Muscle of leg (tissue), 16 donors: ENCODE measurements at places on chromosomes 2 and 18.

- DNase-seq: no peak
Measured at GRCh38 chr2:8563814-8564474, 117.9 kb upstream of the ID2 start.

GRCh38 chr2:5401115-5401657 is 291.0 kb upstream of the SOX11 start:
- DNase-seq: no peak

GRCh38 chr2:119208791-119209203 is 14.8 kb upstream of the STEAP3 start:
- DNase-seq: no peak

DNA sequence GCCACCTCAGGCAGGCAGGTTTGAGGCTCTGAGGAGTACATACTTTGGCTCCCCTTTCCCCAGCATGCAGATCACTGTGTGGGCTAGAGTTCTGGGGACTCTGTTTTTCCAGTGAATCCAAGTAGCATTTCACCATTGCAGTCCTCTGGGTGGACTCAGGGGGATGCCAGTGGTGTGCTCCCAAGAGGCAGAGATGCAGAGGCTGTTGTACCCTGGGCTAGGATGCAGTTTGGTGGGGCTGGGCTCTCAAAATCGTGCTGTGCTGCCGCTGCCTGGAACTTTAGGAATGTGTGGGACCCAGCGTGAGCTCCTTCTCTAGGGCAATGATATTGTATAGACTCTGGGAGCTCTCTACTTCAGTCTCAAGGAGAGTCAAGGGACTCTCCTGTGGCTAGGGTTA is 104.9 kb downstream of the MYO3B start:
- DNase-seq: no peak

GRCh38 chr2:191740759-191741158 is 62.8 kb downstream of the NABP1 start:
- DNase-seq: peak; percentile 46

DNA sequence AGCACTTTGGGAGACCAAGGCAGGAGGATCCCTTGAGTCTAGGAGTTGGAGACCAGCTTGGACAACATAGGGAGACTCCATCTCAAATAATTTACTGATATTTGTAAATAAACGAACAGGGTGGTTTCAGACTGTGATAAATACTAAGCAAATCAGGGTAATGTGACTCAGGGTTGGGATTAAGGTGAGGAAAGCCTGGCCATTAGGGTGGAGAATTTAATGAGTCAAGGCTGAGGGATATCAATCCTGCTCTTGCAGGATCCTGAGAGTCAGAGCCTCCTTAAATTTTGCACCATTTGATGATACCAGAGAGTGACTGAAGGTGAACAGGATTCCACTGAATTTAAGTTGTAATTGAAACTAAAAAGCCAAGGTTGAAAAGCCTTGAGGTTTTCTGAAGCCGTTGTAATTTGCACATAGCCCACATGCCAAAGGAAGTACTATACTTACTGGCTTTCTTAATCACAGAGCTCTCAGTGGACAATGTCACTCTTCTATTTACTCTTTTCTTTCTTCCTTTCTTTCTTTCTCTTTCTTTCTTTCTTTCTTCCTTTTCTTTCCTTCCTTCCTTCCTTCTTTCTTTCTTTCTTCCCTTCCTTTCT is 28.6 kb upstream of the AP1S3 start:
- no peak for DNase-seq

GRCh38 chr18:79819968-79820351 is 22.2 kb downstream of the KCNG2 start:
- peak; percentile 84 for DNase-seq

DNA sequence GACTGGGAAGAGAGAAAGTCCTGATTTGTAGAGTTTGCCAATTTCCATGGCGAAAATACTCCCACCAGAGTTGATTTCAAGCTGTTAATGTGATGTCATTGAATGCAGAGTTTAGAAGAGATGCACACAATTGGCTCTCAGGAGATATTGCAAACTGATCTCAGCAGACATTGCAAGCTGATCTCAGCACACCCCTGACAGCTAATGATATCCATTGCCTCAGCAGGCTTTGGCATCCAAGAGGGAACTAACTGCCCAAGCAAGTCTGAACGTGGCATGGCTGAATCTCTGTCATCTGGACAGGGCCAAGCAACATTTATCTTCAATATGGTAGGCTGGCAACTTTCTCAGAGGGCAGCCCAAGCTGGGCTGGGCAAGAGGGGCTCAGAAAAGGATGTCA is 78.4 kb upstream of the CYP1B1 start:
- DNase-seq: no peak

DNA sequence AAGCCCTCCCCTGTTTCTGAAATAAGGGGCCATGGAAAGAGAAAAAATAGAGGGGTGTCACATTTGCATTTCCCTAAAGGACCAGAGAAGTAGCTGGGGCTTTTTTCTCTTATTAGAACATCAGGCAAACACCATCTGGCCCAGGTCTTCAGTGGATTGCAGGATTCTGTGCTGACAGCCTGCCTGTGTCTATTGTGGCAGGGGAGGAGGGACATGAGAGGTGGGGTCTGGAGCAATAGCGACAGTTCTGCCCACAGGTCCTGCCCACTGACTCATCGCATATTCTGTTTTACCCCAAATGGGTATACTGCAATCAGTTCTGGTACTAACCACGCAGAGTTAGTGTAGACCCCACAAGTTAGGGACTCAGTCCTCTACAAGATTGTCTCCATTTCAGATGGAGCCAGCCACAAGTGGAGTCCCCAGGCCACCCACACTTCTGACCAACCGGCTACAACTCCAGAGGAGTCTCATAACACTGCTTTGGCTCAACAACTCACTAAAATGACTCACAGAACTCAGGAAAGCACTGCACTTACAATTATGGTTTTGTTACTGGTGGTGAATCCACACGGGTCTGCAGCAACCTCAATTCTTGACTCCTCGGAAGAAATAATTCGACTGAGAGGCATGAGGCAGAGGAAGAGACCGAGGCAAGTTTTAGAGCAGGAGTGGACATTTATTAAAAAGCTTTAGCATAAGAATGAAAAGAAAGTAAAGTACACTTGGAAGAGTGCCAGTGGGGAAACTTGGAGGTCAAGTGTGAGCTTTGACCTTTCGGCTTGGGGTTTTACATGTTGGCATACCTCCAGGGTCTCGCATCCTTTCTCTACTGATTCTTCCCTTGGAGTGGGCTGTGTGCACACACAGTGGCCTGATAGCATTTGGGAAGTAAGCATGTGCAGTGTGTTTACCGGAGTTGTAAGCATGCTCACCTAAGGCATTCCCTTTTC is 146.4 kb upstream of the SPATS2L start:
- no peak for DNase-seq

GRCh38 chr2:26484579-26484978 is 6.7 kb upstream of the OTOF start:
- DNase-seq: peak; percentile 25

GRCh38 chr2:8882094-8882493 is 44.7 kb upstream of the KIDINS220 start:
- no peak for DNase-seq

- DNase-seq: no peak
Measured at GRCh38 chr18:78293940-78294541, 685.6 kb upstream of the SALL3 start.

DNA sequence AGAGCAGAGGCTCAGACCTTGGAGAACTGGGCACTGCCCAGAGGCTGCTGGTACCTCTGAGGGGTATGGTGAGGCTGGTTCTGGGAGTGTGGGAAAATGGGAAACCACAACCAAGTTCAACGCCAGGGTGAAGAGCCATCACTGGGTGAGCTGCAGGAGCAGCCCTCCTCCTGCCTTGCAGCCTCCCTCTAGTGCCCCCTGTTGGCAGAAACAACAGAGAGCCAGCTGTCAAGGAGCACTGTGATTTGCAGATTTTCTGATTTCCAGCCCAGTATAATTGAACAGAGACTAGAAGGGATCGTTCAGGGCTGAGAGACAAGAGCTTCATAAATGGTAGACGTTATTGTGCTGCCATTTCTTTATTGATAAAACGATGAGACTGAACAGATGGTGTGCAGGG is 50.5 kb downstream of the MAPK4 start:
- DNase-seq: no peak
